ENCODE measurements at places on chromosomes 12 and 14.

DNA sequence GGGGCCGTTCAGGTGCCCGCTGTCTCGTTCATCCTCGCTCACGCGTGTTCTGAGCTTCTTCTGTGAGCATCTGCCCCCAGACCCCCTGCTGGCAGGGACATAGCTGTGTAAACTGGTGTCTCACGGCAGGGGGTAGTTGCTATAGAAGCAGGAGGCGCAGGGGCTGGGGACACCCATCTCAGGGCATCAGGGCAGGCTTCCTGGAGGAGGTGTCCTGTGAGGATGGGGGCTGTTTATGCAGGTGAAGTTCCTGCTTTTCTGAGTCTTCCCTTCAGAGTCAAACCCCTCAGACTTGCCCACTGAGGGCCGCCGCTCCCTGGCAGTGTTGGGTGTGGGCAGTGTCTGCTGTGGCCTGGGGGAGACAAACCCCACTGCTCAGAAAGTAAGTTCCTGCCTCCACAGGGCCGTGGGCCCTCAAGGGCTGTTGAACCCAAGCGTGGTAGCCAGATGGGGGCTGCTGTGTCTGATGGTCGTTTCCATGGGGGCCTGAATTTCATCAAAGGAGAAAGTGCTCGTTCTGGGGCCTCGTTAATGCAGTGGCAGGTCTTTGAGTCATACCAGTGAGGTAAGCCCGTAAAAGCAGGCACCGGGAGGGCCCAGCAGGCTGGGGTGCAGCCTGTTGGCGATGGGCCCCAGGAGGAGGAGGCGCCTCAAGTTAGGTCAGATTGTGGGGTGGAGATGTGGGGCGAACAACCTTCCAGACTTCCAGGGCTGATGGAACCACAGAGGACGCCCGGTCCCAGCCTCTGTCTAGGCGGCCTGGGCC lies 23.4 kb downstream of the KIF26A start:
- no peak for DNase-seq

DNA sequence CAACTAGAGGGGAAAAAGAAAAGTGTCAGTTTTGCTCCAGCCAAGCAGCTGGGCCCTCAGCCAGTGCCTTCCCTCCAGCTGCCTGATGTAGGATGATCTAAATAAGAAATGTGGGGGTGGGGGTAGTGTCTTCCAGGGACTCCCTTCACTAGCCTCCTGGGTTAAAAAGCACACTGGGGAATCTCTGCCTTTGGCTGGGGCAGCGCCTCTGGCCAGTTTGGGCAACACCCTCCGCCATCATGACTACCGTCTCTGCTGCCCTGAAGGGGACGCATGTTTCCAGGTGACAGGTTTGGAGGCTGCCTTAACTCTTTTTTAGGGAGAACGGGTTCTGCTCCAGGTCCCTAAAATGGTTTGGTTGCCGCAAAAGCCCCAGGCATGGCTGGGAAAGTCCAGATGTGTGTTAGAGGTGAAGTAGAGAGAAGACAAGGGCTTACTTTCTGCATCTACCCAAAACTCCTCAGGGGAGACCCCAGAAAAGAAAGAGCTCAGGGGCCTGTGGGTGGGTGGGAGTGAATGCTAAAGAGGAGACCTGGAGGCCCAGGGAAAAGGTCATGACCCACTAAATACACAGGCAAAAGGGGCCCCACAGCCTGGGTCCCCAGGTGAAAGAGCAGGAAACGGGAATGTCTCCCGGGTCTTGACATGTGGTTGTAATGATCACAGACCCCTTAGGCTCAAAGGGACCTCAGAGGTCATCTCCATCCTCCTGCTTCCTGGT lies 132.8 kb upstream of the CCND2 start:
- no peak for DNase-seq

- DNase-seq, result no peak
Observed at GRCh38 chr12:91357381-91357780, 174.8 kb upstream of the DCN start.

GRCh38 chr12:109134186-109134917 lies 18.0 kb downstream of the ACACB start:
- no peak for DNase-seq

- no peak for DNase-seq
Observed at GRCh38 chr12:115088995-115089841, 405.2 kb upstream of the TBX3 start.

- no peak for DNase-seq
Observed at GRCh38 chr12:68912916-68913315, 20.1 kb downstream of the CPM start.

GRCh38 chr14:70567791-70568190 lies 32.7 kb downstream of the MED6 start:
- peak; percentile 9 for DNase-seq

DNA sequence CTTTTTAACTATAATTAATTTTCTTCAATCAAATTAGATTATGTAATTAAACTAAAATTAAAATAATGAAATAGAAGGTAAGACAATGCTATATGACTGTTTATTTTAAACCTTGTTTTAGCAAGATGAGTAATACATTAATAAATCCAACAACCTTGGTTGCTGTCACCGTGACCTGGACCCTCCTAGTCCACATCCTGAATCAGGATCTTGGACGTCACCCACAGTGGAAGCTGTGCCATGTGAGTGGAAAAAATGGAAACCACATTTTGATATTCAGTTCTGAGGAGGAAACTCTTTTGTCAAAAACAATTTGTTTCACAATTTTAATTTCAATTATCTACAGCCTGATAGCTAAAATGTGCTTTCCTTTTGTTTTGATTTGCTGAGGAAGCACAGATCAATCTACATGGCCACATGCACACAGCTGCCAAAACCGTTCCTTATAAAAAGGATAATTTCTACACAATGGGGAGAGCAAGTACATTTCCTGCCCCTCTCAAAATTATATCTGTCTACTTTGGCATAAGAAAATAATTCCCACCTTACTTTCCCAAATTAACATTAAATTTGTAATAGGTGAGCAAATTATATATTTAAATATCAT lies 255.5 kb downstream of the RASSF9 start:
- DNase-seq, result no peak

DNA sequence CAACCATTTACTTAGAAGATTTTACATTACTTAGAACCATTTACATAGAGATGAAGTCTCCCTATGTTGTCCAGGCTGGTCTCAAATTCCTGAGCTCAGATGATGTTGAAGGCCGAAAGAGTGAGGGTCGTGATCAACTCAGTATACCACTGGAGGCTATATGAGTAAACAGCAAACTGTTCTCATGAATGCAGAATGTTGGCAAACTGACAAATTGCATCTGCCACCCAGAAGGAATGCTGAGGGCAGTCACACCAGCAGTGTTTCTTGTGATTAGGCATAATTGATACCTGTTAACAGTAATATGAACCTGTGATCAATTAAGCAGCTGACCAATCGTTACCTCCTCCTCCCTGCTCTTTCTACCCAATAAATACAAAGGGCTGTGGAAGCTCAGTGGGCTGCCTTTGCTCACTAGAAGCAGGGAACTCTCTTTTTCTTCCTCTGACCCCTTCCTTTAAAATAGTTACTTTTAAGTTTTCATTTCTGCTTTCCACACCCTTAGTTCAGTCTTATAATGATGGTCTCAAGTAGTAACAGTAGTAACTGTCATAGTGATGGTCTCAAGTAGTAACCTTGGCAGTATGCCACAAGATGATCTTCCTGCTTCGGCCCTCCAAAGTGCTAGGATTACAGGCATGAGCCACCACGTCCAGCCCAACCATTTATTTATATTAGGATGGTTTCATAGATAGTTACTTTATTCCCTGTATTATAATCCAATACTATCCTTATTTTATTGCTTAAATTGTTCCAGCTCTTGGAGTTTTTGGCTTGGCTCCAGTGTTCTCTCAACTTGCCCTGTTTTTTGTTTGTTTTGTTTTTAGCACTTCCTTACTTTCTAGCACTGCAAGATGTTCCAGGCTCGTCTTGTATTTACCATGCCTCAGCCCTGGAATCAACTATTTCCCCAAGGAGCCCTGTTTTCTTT lies 25.8 kb downstream of the LIMA1 start:
- DNase-seq, result no peak

DNA sequence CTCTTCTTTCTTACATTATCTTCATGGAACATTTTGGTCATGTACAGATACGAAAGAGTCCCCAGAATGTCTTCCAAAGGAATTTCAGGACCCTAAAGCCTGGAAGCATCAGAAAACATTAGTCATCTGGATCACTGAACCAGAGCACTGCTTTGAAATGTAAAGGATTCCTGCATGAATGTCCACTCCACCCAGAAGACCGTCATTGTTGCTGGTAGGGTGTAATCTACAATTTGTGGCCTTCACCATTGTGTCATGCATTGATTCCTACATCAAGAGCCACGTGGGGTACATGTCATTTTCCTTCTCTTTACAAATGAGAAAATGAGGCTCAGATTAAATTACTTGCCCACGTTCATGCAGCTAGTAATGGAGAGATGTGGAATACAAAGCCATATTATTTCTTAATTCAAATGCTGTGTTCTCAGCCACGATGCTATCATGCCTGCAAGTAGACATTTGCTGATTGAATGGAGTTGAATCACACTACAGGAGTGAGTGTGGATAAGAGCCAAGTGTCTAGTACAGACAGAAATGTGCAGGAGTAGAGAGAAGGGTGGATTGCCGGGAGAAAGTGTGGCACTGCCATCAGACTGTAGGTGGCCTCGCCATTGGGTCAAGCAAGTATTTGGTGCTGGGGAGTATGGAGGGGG lies 231.2 kb downstream of the C12orf75 start:
- no peak for DNase-seq

GRCh38 chr12:51368640-51369517 lies 22.3 kb downstream of the GALNT6 start:
- no peak for DNase-seq

DNA sequence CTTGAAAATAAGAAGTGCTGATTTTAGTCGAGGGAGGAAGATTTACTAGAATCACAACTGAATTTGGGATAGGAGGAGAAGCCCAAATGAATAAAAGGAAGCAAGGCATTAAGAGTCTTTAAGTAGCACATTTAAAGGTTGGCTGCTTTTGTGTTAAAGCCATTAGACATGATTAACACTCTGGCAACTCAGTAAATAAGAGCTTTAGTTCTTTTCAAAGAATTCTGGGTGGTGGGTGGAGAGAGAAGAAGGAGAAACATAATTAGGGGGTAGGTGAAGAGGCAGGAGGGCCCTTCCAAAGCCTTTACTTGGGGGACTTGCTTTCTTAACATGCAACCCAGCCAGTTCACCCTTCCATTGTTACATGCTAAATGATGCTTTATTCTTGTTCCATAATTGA lies 284.6 kb upstream of the SEL1L start:
- no peak for DNase-seq

DNA sequence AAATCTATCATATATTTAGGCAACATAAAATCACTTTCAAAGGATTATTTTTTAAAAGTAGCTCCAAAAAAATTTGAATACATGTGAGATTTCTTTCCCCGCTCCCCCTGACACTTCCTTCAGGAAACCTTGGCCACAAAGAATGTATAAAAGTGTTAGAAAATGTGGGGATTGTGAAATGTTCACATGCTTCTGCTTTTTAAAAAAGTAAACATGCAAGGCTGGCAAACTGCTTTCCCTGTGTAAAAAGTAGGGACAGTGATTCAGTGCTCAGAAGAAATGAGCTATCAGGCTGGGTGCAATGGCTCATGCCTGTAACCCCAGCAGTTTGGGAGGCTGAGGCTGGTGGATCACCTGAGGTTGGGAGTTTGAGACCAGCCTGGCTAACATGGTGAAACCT lies 26.6 kb downstream of the MBIP start:
- DNase-seq, result no peak

DNA sequence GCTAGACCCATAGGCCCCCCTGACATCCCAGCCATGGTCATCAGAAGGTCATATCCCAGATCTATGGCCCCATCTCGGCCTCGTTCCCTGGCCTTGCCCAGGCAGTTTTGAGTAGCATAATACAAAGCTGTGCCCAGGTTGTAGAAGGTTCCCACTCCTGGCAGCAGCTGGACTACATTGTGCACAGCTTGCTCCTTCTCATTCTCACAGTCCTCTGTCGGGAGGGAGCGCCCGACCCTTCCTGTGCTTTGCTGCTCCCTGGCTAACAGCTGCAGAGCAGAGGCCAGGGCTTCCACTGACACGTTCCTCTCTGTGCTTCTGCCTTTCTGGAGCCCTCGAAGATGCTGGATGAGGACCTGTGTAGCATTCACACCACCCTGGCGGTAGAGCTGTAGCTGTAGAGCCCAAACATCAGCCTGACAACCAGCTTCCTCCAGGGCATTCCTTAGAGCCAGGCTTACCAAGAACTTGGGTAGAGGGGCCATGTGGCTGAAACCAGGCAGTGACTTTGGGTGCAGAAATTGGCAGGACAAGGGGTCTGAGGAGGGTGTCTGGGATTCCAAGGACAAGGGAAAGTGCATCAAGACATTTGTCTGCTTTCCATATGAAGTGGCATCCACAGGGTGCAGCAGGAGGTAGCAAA lies 1.0 kb downstream of the APOF start:
- DNase-seq, result no peak

DNA sequence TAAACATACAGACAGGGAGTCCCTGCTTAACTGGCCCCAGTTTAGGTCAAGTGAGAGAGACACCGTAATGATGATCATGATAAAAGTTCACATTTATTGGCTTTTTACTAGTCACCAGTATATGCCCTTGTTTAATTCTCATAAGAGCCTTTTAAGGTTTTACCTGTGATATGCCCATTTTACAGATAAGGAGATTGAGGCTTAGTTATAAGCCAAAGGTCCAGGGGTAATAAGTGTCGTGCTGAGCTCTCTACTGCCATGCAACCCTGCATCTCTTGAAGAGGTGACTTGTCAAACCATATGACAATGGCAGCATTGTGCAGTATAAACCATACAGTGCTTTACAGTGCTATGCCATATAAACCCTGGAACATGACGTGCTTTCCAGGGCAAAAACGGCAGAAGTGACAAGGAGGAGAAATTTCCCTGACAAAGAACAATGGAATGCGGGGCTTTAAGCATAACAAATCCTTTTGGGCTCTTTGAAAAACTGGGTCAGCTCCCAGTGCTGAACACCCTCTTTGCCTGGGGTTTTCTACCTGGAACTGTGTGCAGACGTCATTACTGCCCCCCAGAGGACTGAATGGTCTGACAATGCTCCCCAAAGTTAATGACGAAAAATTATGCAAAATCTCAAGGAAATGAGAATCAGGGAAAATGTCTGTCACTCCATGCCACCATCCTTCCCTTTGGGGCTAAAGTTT lies 59.7 kb upstream of the C14orf132 start:
- DNase-seq, result no peak

GRCh38 chr12:76866726-76867125 lies 12.1 kb downstream of the CSRP2 start:
- DNase-seq, result peak; percentile 78

GRCh38 chr12:122986258-122986871 lies 5.9 kb downstream of the ARL6IP4 start:
- no peak for DNase-seq

- DNase-seq, result no peak
Observed at GRCh38 chr12:79300199-79300568, 390.6 kb downstream of the PAWR start.

- DNase-seq, result no peak
Observed at GRCh38 chr12:45726603-45727300, 2.8 kb upstream of the ARID2 start.

- DNase-seq, result no peak
Observed at GRCh38 chr12:13033476-13033875, 10.7 kb upstream of the FAM234B start.

DNA sequence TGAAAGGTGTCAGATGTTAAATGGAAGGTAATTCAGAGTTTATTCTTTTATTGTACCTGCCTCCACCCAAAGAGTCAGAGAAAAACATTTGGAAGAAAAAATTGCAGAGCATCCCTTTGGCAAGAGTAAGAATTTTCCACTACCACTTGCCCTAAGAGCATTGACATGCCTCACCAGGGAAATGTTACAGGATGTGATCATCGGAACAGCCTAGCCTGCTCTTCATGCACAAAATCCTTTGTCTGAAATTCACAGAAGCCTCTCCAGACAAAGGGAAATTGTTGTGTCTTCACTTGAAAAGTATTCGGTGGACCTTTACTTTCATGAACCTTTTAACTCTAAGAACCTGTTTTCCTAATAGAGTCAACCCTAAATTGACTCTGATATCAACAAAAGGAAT lies 36.9 kb downstream of the ATP2A2 start:
- no peak for DNase-seq

Data from HFF-Myc (cell line).